Left renal pelvis (tissue), 4 donors: ENCODE measurements at places on chromosomes 1 and 21. TPM values are rescaled to one million over a fixed set of nuclear protein-coding genes. Genes with fewer than 3 reads are reported as not detected.

The SH3BP5L gene
- polyA plus RNA-seq: 17.0 TPM

The KRTAP13-2 gene
- polyA plus RNA-seq: not detected

The CELSR2 gene
- polyA plus RNA-seq: 34.9 TPM

The NBPF3 gene
- polyA plus RNA-seq: 19.9 TPM

The PSMG1 gene
- 46.3 TPM for polyA plus RNA-seq
